Stimulated activated CD8-positive, alpha-beta memory T cell treated with anti-CD3 and anti-CD28 coated beads, Interleukin-7, amount 100 ng/mL, for 48 hours (primary cell): ENCODE measurements at places on chromosomes 1 and 21.

DNA sequence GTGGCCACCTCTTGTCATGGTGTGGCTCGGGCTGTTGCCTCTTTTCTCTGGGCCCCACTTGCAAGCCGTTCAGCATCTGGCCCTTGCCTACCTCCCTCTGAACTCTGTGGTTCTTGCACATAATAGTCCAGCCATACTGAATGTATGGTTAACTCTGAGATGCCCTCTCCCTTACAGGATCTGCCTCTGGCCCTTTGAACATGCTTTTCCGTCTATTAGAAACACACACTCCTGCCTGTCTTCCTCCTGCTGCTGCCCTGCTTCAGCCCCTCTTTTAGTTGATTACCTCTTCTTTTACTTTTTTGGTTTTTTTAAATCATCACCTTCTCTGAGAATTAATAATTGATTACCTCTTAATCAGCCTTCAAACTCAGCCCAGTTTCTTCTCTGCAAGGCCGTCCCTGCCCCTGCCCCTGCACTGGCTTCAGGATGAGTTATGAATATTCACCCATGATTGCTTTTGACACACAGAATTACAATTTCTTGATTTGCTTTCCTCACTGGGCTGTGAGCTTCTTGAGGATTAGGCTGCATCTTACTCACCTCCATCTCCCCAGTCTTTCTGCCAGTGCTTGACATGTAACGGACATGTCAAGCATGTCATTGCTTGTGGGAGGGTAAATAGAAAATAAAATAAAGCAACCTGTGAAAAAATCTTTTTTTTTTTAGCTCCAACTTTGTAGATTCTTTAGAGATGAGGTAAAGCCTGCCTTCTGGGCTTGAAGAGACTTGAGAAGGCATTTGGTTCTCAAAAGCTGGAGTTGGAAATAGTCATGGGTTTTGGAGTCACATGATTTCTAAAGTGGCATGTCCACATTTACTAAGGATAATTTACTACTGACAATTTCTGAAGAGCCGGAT lies 158.3 kb downstream of the PLXNA2 start:
- no peak for DNase-seq

GRCh38 chr1:182098301-182098700 lies 36.8 kb upstream of the ZNF648 start:
- DNase-seq, result no peak

DNA sequence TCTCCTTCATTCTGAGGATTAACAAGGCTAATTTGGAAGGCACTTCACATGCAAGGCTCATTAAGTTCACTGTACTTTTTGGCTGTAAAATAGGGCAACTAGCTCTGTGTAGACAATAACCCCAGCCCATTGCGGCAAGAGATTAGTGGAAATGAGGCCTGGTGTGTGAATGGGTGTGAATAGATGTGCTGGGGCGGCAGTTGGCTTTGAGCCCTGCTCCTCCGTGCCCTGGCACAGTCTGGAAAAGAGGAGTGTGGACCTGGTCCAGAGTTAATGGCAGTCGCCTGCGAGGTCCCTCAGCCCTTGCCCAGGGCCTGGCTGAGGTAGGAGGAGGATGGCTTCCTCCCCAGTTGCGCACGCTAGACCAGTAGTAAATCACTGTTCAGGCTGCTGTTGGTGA lies 4.8 kb downstream of the KISS1 start:
- DNase-seq, result no peak

DNA sequence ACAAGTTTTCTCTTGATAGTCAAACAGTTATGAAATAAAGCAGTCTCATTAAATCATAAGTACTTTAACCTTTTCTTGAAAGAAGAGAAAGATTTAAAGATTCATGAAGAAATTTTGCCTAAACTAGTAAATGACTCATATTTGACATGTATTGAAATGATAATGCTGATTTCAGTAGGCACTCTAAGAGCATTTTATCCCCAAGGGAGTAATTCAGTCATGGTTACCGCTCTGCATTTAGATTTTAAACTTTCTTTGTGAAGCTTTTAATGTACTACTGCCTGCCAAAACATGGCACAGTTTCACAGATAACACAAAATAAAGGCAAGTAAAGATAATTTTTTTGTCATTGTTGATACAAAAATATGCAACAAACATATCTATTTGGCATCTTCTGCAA lies 6.8 kb downstream of the USH2A start:
- no peak for DNase-seq

DNA sequence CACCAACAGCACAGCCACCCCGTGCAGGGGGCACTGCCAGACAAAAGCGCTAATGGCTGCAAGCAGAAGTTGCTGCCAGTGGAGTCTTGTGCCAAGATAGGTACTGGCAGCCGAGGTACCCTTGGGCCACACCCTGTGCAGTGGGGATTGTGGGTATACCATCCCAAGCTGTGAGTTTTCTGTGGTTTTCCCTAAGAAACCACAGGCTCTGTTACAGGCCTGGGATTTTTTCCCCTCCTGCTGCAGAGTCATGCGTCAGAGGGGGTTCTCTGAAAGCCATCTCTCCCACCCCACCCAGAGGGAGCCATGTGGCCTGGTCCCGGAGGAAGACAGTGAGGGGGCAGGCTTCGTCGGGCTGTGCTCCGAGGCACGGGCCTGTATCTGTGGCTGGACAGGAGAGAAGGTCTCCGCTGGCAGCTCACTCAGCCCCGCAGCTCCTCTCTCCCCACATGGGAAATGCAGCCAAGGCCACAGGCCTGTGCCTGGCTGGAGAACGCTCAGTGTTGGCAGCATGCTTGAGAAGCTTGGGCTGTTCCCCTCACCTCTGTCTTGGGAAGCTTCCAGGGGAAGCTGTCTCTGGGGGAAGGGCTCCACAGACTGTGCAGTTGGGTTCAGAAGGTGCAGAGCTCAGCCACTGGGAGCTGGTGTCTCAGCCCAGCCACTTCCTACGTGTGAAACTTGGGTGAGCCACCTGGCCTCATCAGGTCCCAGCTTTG lies 42.5 kb downstream of the NEK2 start:
- DNase-seq, result no peak

DNA sequence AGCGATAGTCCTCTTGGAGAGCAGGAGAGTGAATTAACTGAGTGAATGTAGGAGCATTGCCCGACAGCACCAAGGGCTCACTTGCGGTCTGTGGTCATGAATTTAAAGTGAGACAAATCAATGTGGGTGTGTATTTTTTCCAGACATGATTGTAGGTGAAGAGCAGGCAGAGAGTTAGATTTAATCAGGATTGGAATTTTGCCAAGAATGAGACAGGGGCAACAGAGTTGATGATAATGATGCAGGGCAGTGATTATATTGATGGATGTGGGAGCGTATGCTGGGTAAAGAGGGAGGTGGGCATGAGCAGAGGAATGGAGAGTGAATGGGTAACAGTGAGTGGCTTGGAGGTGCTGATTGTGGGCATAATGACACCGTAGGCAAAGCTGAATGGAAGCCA lies 20.0 kb upstream of the SYT6 start:
- DNase-seq, result no peak

GRCh38 chr1:166999500-167000055 lies 10.5 kb downstream of the MAEL start:
- no peak for DNase-seq

- DNase-seq, result no peak
Measured at GRCh38 chr1:33706634-33707255, 157.1 kb upstream of the HMGB4 start.

DNA sequence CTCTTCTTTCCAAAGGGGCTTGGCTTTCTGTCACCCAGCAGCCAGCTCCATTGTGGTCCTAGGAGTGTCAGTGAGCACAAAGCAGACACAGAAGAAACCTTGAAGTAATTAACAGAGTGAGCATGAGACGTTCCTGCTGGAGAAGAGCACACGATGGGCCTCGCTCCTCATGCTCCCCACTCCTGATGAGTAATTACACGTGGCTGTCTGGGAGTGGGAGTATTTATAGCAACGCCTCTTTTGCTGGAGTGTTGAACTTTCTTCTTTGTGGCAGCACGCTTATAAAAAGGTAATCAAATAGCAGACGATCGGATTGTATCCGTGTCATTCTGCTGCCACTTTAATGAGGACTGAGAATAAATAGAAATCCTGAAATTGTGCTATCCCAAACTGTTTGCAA lies 185.8 kb downstream of the CAMTA1 start:
- no peak for DNase-seq
